ENCODE measurements at places on chromosomes 12 and 14.

DNA sequence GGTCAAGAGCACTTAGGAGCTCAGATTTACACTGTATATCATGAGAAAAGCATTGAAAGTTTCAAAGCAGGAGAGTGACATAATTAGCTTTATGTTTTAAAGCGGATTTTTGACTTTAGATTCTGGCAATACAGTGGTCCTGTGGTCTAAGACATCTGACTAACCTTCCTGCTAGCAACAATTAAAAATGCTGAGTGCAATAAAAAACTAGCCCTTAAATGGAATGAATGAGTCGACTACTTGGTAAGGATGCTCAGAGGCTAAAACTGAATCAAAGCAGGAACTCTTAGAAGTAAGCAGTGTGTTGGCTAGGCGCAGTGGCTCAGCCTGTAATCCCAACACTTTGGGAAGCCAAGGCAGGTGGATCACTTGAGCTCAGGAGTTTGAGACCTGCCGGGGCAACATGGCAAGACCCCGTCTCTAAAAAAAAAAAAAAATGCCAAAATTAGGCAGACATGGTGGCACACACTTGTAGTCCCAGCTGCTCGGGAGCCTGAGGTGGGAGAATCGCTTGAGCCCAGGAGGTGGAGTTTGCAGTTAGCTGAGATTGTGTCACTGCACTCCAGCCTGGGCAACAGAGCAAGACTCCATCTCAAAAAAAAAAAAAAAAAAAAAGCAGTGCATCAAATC, 18.9 kb downstream of the BICD1 start:
- peak; percentile 32 for DNase-seq

DNA sequence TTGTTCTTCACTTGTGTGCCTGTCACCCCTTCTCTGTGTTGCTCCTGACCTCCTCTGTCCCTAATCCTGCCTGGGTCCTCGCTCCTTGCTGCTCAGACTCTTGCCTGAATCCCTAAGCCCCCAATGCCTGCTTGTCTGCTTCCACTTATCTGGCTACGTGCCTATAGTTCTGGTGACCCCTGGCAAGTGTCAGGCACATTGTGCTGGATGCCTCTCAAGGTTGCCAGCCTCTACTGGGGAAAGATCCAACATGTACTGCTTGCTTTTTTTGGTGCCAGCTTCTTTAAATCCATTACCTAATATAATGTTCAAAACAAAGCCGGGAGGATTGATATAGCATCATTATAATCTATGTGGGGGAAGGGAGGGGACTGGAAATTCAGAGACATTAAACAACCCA, 448.0 kb upstream of the CCDC196 start:
- DNase-seq, result no peak

GRCh38 chr14:50018933-50019210, 97.5 kb downstream of the VCPKMT start:
- DNase-seq, result no peak

- DNase-seq, result no peak
These were observed 55.9 kb upstream of the MED13L start for GRCh38 chr12:116333402-116333801.

GRCh38 chr14:72945356-72946027, 19.2 kb downstream of the DCAF4 start:
- DNase-seq, result no peak

DNA sequence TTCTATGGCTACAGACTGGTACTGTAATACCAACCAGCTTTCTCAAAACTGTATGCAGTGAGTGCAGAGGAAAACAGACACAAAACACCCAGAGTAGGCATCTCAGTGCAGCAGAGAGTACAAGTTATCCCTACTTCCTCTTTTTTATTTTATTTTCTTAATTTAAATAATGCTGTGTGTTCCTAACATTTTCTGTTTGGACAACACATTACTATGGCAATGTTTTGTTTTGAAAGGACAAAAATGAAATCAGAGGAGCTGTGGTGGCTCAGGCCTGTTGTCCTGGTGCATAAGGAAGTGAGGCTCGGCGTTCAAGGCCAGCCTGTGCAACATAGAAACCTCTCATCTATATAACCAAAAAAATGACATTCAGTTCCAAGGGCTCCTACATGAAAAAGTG, 33.7 kb upstream of the SELPLG start:
- DNase-seq, result no peak

- peak; percentile 24 for DNase-seq
These were observed 170.1 kb upstream of the AMIGO2 start for GRCh38 chr12:47249719-47250357.

GRCh38 chr14:60178820-60179219, 13.6 kb upstream of the DHRS7 start:
- no peak for DNase-seq

GRCh38 chr12:59142183-59142790, 222.0 kb upstream of the LRIG3 start:
- no peak for DNase-seq

GRCh38 chr12:66808606-66809005, 129.7 kb upstream of the GRIP1 start:
- no peak for DNase-seq
